ENCODE measurements at places on chromosomes 16 and 17.

DNA sequence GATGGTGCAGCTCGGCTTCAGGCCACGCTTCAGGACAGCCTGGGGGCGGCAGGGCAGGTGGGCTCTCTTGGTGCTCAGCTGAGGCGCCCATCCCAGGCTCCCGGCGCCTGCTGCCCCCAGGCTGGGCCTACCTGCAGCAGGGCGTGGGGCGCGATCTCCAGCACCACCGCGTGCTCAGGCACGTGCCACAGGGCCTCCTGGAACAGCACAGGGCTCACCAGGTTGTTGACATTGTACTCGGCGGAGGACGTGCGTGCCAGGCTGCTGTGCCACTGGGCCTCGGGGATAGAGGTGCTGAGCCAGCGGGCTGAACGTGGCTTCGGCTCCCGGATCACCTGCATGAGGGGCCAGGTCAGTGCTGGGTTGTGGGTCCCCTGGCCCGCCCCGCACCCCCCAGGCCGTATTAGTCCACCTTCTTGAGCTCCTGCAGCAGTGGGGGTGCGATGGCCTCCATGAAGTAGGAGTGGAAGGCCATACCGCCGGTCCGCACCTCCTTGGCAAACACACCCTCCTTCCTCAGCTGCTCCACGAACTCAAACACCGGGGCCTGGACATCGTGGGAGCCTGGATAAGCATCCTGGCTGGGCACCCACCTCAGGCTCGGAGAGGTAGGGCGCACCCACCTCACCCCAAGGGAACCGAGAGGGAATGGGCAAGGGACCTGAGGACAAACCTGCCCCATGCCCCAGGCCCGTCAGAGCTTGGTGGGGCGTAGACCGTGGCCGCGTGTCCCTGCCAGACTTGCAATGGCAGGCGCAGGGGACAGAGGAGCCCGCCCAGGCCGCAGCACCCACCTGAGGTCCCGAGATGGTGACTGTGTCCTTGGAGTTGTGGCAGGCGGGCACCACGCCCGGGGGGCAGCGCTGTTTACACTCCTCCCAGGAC is 9.0 kb downstream of the FASN start:
- DNase-seq, result no peak

DNA sequence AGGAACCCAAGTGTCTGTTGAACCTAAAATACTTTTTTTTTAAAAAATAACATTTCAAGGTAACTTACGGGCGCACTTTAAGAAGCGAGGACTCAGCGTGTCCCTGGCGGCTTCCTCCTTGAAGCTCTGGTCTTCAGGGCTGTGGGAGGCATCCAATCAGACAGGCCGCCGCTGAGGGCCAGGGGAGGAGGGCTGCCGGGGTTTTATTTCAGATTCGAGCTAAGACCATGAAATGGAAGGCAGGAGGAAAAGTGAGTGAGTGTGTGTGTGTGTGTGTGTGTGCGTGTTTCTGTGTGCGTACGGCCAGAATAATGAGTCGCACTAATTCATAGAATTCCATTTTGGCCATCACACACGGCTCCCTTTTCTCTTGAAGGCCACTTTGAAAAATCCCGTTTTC is 41.1 kb downstream of the C16orf78 start:
- DNase-seq, result no peak

GRCh38 chr17:30308406-30308805 is 16.7 kb upstream of the BLMH start:
- DNase-seq, result no peak

- DNase-seq, result no peak
These were observed 11.8 kb upstream of the GAS7 start for GRCh38 chr17:10210151-10210574.

- no peak for DNase-seq
These were observed 75.6 kb downstream of the RMI2 start for GRCh38 chr16:11420895-11421294.

DNA sequence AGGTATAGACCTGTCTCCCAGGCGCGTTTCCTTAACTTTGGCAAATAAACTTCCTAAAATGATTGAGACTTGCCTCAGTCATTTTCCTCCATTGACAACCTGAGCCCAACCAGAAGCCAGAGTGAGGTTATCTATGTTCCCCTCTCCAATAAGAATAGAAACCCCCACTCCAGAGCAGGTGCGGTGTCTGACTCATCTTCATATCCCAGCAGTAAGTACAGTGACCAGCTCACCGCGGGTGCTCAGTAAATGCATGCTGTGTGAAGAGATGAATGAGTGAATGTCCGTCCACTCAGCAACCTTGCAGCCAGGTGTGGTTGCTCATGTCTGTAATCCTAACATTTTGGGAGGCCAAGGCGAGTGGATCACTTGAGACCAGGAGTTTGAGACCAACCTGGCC is 19.5 kb upstream of the CD300E start:
- no peak for DNase-seq

- DNase-seq, result no peak
These were observed 8.4 kb upstream of the NXN start for GRCh38 chr17:987931-988330.

DNA sequence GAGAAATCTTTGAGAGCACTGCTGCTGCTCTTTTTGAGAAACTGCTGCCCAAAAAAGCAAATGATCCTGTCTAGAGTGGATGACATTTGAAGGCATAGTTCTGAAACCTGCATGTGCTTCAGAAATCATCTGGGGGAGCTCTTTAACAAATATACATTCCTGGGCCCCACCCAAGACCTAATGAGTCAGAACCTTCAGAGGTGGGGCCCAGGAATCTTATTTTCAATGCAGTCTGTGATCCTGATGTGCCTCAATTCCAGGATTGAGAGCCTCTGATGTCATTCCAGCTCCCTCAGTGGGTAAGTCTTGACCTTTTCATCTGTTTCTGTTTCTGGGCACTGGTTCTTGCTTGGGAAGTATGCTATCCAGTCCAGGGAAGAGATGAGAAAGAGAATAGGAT is 42.3 kb downstream of the HNF1B start:
- DNase-seq, result no peak

GRCh38 chr16:89200850-89201411 is 594 bp upstream of the SLC22A31 start:
- DNase-seq, result no peak

GRCh38 chr16:14125708-14126107 is 54.6 kb downstream of the MRTFB start:
- DNase-seq, result no peak

GRCh38 chr17:55451203-55451641 is 29.6 kb upstream of the MMD start:
- DNase-seq, result peak; percentile 95

DNA sequence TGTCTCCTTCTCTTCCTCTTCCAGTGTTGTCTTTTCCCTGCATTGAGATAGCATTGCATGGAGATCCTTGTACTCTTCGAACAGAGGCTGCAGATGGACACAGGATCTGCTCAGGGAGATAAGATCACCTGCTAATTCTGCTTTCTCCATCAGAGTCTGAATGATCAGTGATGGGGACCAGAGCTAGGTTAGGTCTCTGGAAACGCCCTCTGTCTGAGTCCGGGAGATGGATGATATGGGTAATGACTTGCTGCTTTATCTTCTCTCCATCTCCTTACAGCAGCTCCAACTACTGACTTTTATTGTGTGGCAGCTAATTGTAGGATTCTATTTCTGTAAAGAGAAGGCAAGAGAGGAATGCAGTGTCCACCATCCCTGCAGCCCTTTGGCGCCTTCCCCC is 435.6 kb downstream of the WWOX start:
- DNase-seq, result no peak

GRCh38 chr16:49259330-49259729 is 22.3 kb downstream of the CBLN1 start:
- no peak for DNase-seq

DNA sequence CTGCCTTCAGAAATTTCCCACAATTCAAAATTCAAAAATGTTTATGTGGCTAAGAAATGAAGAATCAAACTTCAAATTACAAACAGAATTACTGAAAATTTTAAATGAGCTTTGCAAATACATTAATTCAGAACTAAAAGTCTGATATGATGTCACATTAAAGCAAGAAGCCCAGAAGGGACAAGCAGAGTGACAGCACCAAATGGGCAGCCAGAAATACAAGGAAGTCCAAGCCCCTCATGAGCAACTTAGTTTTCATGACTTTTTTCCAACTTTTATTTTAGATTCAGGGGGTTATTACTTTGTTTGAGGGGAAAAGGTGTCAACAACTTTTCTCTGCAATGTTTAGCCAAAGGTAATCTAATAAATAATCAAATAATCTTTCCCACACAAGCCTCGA is 21.5 kb downstream of the UBE2G1 start:
- no peak for DNase-seq

GRCh38 chr17:35428229-35428628 is 4.1 kb downstream of the SLFN12 start:
- no peak for DNase-seq

GRCh38 chr17:66750116-66750515 is 84.8 kb upstream of the CACNG5 start:
- DNase-seq, result no peak

DNA sequence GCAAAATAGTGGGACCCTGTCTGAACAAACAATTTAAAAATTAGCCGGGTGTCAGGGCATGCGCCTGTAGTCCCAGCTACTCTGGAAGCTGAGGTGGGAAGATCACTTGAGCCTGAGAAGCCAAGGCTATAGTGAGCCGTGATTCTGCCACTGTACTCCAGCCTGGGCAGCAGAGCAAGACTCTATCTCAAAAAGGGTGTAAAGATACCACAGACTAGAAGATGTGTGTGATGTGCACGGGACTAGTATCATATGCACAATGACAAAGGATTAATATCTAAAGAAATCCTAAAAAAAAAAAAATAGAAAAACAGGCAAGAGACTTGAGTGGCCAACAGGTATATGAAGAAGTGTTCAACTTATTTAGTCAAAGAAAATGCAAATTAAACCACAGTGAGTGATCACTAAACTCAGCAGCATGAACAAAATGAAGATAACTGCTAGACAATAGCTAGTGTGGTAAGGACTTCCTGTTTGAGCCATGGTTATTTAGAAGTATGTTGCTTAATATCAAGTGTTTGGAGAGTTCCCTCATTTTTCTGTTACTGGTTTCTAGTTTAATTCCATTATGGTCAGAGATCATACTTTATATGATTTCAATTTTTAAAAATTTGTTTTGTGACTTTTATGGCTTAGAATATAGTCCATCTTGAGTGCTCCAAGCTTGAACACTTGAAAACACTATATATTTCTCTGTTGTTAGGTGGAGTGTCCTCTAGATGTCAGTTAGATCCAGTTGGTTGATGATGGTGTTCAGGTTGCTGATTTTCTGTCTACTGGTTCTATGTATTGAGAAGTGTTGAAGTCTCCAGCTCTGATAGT is 14.7 kb upstream of the SLX4 start:
- DNase-seq, result peak; percentile 72

DNA sequence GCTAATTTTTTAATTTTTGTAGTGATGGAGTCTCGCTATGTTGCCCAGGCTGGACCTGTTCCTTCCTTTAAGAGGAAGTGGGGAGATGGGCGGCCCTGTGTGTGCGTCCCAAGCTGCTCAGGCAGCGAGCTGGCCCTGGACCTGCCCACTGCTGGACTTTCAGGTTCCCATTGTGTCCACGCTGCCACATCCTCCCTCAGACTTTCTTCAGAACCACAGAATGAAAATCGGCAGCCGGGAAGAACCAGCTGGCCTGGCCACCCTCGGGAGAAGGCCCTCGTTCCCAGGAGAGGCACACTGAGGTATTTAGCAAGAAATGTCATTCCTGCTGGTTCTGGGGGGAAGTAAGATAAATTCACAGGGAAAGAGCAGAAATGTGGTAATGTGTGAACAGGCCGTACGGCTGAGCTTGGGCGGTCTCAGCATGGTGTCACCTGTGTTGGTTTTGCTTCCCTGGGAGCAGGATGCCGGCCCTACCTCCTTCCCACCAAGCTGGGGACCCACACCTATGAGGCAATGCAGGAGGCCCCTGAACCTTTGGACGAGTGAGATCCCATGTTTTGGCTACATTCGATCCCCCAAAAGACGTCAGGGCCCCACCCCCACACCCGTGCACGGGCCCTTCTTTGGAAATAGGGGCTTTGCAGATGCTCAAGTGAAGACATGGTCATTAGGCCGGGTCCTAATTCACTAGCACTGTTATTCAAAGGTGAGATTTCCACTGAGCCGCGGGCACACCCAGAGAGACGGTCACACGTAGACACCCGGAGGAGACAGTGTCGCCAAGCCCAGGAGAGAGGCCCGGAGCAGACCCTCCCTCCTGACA is 35.9 kb upstream of the ZNF469 start:
- no peak for DNase-seq

GRCh38 chr16:65105171-65105570 is 16.7 kb downstream of the CDH11 start:
- DNase-seq, result no peak

DNA sequence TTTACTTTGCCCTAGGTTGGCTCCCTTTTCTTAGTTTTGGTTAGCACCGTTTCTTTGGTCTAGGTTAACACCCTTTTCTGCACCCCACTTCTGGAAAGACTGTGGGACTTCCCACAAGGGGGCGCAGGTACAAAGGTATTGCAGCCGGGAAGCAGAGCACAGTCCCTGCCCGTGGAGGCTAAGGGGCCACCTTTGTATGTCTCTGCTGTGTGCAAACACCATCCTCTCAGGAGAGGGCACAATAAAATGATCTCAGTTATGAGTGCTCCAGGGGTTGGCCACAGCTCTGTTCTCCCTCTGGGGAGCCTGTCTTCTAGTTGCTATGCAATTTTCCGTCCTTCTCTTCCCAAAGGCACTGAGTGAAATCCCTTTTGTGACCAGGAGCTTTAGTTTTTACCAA is 28.4 kb upstream of the TMC5 start:
- peak; percentile 53 for DNase-seq

- no peak for DNase-seq
These were observed 48.8 kb downstream of the ADCY9 start for GRCh38 chr16:4067262-4068001.

- no peak for DNase-seq
These were observed 10.1 kb upstream of the TANC2 start for GRCh38 chr17:62955841-62956352.

DNA sequence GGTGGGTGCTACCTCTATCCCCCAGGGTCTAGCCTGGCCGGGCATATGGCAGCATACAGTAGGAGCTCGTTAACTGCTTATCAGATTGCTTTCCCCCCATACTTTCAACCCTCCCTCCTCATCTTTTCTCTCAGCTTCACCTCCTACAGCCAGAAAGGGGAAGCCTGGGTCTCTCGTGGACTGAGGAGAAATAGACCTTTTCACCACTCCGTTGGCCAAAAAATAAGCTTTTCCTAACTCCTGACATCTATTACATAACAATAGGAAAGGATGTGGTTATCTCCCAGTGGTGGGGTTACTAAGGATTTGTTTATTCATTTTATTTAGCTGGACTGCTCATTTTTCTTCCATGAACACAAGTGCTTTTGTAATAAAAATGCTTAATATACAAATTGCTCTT is 9.0 kb upstream of the CXCL16 start:
- no peak for DNase-seq

GRCh38 chr17:61209106-61209439 is 190.6 kb upstream of the TBX2 start:
- DNase-seq, result no peak

- DNase-seq, result no peak
These were observed 120.0 kb upstream of the GOT2 start for GRCh38 chr16:58853854-58854791.

Data from A673 (cell line).